ENCODE measurements at places on chromosomes 3 and 15.

GRCh38 chr3:40024526-40024925 lies 215.1 kb downstream of the MYRIP start:
- DNase-seq, result peak; percentile 3

GRCh38 chr3:49454458-49454857 lies 15.6 kb upstream of the DAG1 start:
- peak; percentile 14 for DNase-seq

DNA sequence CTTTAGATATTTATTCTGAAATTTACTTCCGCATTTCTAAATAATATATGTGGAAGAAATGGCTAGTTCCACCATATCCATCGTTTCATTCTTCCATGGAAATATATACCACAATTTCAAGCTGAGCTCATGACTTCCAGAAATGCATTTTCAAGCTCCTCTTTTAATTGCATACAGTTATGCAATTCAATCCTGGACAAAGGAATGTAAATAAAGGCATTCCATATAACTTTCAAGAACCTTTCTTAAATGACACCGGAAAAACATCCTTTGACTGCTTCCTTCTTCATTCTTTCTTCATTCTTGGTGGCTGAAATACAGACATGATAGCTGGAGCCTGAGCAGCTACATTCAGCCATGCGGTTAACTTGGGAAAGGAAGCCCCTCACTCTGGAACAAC lies 185.2 kb upstream of the GADL1 start:
- DNase-seq, result no peak

DNA sequence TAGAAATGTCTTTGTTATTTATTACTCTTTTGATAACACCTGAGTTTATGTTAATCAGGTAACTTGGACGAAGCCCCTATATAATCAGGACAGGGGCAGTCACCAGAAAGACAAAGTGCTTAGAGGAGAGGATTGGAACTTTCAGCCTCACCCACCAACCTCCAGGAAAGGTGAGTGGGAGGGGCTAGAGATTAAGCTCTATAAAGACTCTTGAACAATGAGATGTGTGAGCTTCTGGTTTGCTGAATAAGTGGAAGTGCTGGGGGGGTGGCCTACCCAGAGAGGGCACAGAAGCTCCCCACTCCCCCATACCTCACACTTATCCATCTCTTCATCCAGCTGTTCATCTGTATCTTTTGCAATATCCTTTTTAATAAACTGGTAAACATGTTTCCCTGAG lies 73.9 kb downstream of the TTBK2 start:
- no peak for DNase-seq

DNA sequence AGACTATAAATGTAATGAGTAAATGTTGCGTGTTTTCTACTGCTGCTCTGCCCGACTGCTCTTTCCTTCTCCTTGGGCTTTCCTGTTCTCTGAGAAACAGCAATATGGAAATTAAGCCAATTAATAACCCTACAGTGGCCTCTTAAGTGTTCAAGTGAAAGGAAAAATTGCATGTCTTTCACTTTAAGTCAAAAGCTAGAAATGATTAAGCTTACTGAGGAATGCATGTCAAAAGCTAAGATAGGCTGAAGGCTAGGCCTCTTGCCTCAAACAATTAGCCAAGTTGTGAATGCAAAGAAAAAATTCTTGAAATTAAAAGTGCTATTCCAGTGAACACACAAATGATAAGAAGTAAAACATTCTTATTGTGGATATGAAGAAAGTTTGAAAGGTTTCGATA lies 55.0 kb downstream of the ATP2C1 start:
- no peak for DNase-seq

GRCh38 chr3:27423463-27423862 lies 54.3 kb upstream of the NEK10 start:
- no peak for DNase-seq

DNA sequence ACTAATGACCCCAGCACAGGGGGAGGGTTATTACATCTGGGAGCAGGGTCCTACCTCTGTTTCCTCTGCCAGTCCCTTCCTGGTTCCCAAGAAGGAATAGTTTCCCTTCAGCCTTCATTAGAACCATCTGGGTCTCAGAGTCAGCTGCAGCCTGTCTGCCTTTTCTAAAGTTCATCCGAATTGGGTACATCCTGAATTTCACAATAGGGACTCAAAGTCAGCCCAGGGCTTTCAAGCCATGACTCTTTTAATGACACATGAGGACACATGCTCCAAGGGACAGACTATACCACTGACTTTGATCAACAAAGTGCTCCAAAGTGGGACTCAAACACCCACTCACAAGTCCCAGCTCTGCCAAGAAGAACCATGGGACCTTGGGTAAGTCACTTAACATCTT lies 12.7 kb upstream of the CRABP1 start:
- no peak for DNase-seq

GRCh38 chr3:143139762-143140161 lies 20.2 kb downstream of the CHST2 start:
- DNase-seq, result no peak

- no peak for DNase-seq
Measured at GRCh38 chr3:176795891-176796290, 401.4 kb downstream of the TBL1XR1 start.

DNA sequence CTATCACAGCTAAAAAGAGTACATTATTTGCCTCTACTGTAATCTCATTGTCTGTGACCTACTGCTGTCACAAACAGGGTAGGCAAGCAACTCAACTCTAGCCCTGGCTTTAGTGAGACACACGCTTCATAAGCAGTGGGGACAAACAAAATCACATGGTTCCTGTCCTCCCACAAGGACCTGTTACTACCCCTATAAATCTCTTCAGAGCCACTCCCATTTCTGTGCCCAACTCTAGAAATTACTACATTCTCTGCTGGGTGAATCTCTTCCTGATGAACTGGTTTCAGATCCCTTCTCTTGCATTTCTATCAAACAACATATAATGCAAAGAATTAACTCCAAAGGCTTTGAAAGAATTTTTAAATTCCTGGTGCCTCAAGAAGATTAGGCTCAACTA lies 117.3 kb downstream of the DMXL2 start:
- DNase-seq, result no peak

DNA sequence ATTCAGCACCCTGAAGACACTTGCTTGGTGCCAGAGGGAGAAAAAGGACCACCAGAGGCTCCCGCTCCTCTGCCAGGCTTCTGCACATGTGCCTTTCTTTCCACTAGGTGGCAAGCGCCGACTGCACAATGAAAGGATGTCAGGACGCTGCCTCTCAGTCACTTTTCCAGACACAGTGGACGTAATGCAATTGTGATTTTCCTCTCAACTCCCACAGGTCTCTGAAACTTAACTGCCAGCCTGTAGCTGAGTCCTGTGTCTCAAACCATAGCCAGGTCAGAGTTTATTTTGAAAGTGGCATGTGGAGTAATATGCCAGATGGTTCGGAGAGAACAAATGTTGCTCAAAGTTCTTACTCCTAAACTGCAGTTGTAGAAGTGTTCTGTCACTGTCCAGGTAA lies 162.9 kb downstream of the ITPR1 start:
- peak; percentile 55 for DNase-seq

DNA sequence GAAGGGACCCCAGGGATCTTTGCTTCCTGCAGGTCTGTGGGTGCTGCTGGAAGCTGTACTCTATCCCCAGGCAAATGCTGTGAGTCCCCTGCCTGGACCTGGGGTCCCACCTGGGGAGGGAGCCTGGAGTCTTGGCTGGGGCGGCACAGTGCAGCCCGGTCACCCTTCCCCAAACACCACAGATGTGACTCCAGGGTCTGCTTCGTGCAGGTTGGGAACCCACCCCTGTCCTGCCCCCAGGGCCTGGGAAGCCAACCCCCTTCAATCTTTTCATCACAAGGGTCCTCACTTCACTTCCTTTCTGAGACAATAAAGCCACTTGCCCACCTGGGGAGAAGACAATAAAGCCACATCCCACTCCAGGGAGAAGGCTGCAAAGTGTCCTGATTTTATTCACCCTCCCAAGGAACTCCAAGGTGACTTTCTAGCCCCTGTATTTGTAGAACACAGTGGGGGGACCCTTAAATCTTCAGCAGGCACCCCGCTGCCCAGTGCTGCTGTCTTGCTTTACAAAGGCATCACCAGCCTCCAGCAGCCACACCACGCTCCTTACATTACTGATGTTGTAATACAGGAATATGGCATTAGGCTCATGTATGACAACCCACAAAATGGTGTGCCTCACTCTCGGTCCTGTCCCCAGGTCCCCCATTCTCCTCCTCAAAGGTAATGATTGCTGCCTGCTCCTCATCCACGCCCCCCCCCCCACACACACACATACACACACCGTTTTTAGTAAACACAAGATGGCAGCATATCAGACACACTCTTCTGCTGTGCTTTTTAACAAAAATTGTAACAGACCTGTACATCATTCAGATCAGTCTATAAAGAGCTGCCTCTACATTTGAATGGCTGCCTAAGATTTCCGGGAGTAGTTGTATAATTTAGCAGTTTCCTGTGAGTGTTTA lies 9.9 kb downstream of the C3orf22 start:
- no peak for DNase-seq

- DNase-seq, result no peak
Measured at GRCh38 chr3:126445506-126445905, 30.2 kb downstream of the ZXDC start.

- no peak for DNase-seq
Measured at GRCh38 chr15:31442699-31443111, 116.1 kb downstream of the KLF13 start.

DNA sequence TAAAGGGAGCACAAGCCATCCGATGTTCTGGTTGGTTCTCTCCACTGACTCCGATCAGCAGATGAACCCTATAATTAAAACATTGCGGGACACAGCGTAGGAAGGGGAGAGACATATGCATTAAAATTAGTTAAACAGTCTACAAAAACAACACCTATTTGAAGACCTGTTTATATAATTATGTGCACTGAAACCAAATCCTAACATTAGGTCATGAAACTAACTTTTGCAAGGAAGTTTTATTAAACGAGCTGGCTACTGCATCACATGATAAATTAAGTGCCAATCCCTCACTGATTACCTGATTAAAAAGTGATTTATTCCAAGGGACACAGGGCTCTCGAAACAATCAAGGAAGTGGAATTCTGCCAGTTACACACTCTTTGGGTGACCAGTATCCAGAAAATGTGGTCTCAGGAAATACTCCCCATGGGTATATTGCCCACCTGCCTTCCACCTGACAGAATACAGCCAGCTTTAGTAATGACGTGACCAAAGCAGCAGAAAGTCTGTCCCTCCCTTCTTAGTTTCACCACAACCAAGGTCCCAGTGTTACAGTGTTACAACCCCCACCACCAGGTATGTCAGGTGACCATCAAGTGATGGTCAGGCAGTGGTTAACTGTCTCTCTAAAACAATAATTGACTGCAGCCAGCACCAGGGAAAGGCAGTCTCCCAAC lies 69.5 kb downstream of the HERC1 start:
- no peak for DNase-seq

DNA sequence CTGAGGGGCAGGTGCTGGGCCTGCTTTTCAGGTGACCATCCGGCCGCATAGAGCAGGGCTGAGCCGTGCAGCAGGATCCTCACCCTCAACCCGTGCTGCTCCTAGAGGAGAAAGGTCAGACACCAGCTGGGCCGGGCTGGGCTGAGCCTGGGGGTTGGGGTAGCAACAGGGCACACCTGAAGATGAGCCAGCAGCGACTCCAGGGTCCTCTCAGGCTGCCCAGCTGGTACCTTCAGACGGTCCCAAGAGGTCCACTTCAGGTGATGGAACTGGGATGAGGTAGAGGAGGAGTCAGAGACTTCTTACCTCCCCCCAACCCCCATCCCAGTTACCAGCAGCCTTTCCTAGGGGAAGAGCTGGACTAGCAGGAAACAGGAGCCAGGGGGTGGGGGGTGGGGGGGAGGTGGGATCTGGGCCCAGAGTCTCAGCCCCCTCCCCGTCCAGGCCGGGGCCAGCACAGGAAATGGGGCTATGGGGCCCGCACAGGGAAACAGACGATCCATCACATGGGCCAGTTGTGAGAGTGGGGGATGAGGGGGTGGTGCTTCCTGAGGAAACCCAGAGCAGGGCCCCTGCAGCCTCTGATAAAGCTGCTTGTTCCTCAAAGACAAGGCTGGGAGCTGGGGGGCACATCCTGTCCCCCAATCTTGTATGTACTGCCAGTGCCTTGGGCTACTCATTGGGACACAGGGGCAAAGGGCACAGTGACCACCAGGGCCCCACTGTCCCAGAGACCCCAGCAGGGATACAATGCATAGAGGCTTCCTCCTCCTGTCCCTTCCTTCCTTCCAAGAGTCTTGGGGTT lies 3.0 kb downstream of the INKA1 start:
- no peak for DNase-seq

DNA sequence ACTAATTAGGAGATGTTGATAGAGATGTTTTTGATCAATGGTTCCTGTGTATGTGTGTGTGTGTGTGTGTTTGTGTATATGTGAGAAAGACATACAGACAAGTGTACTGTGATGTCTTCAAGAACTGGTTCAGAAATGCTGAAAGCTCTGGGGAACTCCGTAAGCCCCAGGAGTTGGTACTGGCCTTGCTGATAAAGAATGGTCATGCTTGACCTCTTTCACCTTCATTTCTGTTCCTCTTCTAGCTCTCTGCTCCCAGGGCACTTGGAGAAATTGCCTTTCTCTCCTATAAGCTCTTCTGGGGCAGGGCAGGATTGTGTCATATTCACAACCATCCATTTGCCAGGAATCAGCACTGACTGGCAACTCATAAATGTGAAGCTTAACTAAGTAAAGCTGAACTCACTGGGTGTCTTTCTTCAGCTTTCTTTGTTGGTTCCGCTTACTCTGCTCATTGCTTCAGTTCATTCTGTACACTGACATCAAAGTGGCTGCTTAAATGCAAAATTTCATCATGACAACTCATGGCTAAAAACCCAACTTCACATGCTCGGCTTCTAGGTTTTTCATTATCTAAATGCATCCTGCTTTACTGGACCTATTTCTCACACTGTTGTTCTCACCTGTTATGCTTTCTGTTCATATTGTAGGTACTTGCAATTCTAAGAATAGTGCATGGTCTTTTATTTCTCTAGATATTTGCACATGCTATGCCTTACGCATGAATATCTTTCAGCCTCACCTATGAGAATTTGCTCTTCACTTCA lies 162.1 kb upstream of the LYSMD4 start:
- DNase-seq, result no peak

DNA sequence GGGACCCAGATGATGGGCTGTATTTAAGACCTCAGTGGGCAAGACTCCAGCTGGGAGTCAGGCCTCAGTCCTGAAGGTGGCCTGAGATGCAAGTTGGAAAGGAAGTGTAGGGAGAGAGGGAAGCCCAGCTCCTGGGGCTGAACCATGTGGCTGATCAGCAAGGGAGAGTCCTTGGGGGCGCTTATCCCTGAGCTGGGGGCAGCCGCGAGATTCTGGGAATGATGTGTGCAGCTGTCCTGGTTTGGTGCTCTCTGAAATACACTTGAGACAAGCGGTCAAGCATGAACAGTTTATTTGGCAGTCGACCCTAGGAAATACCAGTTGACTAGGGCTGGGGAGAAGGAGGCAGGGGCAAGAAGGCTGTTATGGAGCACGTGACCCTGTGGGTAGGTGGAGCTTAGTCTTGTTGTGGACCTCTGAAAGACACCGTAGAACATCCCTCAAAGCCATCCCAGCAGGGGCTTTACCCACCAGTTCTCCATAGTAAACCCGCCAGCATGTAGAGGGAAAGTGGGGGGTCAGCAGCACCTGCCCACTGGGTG lies 41.8 kb upstream of the SLC6A11 start:
- DNase-seq, result no peak

Measured in NCI-H1105 treated with DMSO at 0.1 percent for 48 hours (cell line).